ENCODE measurements at places on chromosomes 2 and 18.

- DNase-seq, result no peak
These were observed 32.5 kb upstream of the CCL20 start for GRCh38 chr2:227780981-227781615.

DNA sequence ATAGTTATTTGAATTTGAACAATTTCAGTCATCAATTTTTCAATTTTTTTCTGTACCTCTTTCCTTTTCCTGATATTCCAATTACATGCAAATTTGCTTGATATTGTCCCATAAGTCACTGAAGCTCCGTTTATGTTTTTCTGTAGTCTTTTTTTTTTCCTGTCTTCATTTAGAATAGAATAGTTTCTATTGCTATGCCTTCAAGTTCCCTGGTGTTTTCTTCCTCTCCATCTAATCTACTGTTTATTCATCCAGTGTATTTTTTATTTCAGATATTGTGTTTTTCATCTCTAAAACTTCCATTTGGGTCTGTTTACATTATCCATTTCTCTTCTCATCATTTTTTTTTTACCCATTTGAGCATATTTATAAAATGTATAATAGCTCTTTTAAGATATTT is 8.0 kb upstream of the EIF2AK2 start:
- no peak for DNase-seq

DNA sequence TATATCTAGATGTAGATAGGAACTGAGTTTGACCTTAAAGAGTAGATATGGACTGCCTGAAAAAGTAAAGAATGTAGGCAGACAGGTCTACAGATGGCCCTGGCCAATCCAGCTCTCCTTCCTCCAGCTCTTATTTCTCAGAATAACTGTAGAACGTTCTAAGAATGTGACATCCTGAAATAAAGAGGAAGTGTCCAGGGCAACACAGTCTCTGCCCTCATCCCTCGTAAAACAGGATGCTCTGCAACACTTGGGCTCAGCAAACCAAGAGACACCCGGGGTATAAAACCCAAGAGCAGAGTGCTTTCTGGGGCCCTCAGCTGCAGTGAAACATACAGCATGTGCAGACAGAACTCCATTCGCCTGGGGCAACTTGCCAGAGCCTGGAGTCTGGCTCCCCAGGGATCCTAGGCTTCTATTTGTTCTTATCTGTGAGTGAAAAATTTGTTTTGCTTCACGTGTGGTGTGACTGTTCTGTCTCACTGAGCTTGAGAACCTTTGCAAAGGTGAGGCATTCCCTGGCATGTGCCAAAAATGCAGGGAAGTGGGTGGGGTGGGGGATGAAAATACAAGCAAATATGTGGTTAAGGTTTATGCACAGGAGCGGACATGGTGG is 401.0 kb downstream of the SETBP1 start:
- no peak for DNase-seq

DNA sequence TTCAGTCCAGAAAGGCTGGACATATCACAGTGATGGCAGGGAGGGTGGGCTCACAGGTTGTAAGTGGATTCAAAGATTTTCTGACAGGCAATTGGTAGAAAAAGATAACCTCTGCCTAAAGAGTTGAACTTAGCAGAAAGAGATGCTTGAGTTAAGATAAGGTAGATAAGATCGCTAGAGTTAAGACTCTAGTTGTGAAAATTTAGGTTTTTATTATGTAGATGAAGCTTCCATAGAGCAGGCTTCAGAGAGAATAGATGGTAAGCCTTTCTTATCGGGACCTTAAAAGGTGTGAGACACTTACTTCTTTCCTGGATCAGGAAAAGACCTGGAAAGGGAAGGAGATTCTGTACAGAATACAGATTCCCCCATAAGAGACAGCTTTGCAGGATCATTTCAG is 134.4 kb downstream of the GULP1 start:
- no peak for DNase-seq

DNA sequence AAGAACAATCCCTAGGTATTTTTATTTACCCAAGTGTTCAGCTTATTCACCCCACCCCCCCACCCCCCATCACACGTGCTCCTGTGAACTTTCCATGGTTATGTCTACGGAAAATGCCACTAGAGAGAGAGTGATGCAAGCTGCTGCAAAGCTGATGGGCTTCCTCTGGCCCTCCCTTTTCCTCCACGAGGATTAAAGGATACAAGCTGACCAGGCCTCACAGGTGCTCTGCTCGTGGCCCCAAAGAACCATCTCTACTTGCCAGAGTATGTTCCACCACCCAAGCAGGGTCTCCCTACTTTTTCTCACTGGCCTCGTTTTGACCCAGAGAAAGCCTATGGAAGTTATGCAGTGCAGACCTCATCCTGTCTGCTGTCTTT is 342.6 kb downstream of the CELF4 start:
- DNase-seq, result no peak
